NCI-H1436 (cell line): ENCODE measurements at places on chromosomes 1 and 21.

DNA sequence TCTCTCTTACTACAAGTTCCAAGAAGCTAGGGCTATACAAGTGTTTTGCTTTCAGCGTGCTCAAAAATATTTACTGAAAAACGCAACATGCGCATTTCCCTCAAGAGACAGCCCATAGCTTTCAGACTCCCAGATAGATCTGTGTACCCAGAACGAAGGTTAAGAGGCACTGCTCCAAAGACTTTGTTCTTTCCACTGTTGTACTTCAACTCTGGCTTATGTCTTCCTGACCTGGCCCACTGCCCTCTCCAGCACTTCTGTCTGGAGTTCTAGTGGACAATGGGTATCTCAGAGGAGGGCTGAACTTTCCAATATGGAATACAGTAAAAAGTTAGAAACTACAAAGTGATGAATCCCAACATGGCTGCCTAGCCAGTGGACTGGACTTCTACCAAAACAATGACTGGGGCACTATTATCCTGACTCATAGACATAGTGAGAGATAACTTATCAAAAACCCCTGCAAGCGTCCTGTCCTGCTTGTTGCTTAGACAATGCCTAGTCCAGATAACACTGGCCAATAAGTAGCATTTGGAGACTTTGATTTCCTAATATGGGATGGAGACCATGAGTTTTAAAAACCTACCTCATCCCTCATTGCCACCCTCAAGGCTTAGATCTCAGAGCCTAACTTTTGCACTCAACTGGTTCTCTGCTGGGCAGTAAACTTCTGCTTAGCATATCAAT lies 8.8 kb upstream of the ADAR start:
- DNase-seq = no peak

- DNase-seq = no peak
Measured at GRCh38 chr1:203126151-203126865, 1.2 kb upstream of the ADORA1 start.

GRCh38 chr1:107843989-107844388 lies 121.0 kb downstream of the VAV3 start:
- DNase-seq = no peak

DNA sequence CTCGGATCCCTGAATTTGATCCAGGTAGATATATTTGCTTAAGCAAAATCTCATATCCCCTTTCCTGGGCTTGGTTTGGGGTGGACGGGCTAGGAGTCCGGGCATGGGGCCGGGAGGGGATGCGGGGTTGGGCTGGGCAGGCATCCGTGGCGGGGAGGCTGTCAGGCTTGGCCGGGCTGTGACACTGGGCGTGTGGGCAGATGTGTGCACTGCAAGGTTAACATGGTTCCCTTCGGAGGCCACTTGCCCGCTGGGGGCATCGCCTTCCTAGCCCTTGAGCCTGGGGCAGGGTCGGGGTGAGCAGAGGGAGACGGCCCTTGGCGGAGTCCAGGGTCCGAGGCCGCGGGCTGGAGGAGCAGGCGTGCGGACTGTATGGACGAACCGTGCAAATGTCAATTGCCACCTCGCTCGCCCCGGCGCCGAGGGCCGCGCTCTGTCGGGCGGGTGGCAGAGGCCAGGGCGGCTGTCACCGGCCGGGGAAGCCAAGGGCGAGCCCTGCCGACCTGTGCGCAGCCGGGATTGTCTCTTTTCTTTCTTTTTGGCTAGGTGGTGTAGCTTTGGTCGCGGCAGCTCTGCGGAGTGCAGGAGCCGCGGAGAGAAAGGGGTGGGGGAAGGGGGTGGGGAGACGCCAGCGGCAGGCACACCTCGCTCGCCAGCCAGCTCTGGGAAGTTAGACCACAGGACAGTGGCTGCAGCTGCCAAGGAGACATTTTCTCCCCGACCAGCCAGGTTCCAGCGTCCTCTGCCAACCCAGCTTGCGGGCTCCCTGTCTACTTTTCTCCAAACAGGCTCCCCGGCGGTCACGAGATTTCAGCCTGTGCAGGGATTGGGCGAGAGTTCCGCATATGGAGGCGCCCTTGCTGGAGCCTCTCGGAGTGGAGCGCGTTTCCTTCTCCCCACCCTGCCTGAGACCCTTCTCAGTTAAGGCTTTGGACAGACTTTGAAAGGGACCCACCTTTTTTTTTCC lies 1.3 kb downstream of the RCOR3 start:
- peak; percentile 81 for DNase-seq

- no peak for DNase-seq
Measured at GRCh38 chr1:223208164-223209076, 65.4 kb upstream of the TLR5 start.

GRCh38 chr1:66357478-66358197 lies 176.3 kb upstream of the SGIP1 start:
- DNase-seq = no peak

GRCh38 chr1:215502081-215502480 lies 65.0 kb upstream of the KCTD3 start:
- DNase-seq = no peak

DNA sequence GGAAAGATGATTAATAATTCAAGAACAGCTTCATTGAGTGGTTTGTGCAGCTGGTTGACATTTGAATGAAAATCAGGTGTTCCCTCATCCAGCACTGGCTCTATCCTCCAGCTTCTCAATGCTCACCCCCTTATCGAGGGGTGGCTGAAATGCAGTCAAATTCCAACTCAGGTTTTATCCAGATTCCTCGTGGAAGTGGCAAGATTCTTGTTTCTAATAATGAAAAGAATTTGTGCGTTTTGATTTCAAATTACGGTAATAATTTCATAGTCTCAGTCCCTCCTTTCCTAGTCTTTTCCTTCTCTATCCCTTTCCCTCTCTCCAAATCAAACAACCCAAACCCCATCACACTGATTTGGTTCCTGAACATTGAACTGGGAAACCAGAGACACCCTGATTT lies 3.1 kb downstream of the CNIH3 start:
- no peak for DNase-seq

GRCh38 chr1:35886577-35887431 lies 3.8 kb downstream of the AGO1 start:
- no peak for DNase-seq

GRCh38 chr21:14550135-14550534 lies 4.0 kb upstream of the SAMSN1 start:
- DNase-seq = no peak

DNA sequence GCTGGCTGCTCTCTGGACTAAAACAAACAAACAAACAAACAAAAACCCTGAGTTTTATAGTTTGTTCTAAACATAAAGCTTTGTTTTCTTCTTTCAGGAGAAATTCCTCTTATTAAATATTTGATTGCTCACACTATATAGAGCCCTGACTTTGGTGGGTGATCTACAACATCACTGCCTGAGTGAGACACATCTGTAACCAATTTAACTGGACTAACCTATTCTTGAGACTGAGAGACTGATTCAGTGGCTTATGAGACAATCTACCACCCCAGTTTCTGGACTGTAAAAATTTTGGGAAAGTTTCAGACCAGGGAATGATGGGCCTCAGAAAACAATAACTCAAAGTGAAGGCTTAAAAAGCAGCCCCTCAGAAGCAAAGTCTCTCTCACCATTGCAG lies 537.0 kb downstream of the NEGR1 start:
- no peak for DNase-seq
